ENCODE measurements at places on chromosomes 12 and 14. TPM values are rescaled to one million over a fixed set of nuclear protein-coding genes. Genes with fewer than 3 reads are reported as not detected.

Gene ACRBP
- 1.6 TPM for total RNA-seq

Gene KRT73
- total RNA-seq = not detected

Gene SLC25A47
- total RNA-seq = not detected

Gene GZMH
- 0.53 TPM for total RNA-seq

Gene PIWIL1
- total RNA-seq = not detected

Gene CLEC1B
- not detected for total RNA-seq

Gene TAC3
- 1.9 TPM for total RNA-seq

Gene LUM
- total RNA-seq = 26.1 TPM

Gene TMPRSS12
- total RNA-seq = not detected

Gene OTOGL
- 0.27 TPM for total RNA-seq

Gene P2RX7
- total RNA-seq = 0.62 TPM

DNA sequence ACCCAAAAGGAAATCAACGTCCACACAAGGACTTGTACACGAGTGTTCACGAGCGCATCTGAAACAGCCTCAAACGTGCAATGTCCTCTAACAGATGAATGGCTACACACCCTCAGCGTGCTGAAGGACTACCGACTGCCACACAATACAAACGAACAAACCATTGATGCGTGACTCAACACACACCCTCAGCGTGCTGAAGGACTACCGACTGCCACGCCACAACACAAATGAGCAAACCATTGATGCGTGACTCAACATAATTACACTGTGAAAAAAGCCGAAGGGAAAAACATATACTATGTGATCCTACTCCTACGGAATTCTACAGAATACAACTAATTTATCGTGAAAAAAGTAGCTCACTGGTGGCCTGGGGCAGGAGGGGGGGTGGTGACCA lies 25.1 kb upstream of the BTBD6 start:
- DNase-seq = no peak

- peak; percentile 20 for DNase-seq
Observed at GRCh38 chr12:90102957-90103652, 394.5 kb upstream of the ATP2B1 start.

- DNase-seq = no peak
Observed at GRCh38 chr14:23565626-23566025, 2.0 kb downstream of the AP1G2 start.

DNA sequence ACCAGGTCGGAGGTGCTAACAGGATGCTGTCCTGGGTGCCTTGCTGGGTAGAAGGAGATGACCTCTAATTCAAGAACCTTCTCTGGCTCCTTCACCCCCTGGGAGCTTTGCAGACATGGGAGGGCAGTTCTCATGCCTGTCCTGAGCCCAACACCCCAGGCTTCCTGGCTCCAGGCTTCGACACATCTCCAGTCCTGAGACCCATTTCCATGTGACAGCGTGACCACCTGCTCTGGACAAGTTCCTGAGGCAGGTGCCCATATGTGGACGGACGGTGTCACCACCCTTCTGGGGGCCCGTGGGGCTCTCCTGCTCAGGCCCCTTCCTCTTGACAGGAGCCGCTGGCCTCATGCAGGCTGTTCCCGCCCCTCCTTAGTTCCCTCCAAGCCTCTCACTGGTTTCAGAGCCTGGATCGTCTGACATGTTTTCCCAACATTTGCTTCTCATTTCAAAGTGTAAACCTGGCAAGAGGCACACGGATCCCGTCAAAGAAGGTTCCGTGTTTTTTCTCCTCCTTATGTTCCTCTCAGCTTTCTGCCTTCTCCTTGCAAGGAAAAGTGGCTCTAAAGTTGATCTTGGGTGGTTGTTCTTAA lies 291.9 kb upstream of the RTL1 start:
- DNase-seq = no peak

DNA sequence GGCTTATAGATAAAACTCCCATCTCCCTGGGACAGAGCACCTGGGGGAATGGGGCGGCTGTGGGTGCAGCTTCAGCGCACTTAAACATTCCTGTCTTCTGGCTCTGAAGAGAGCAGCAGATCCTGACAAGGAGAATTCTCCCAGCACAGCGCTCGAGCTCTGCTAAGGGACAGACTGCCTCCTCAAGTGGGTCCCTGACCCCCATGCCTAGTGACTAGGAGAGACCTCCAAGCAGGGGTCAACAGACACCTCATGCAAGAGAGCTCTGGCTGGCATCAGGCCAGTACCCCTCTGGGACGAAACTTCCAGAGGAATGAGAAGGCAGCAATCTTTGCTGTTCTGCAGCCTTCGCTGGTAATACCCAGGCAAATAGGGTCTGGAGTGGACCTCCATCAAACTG lies 28.1 kb upstream of the CD163L1 start:
- DNase-seq = no peak

- no peak for DNase-seq
Observed at GRCh38 chr14:54465654-54466053, 23.1 kb downstream of the GMFB start.

DNA sequence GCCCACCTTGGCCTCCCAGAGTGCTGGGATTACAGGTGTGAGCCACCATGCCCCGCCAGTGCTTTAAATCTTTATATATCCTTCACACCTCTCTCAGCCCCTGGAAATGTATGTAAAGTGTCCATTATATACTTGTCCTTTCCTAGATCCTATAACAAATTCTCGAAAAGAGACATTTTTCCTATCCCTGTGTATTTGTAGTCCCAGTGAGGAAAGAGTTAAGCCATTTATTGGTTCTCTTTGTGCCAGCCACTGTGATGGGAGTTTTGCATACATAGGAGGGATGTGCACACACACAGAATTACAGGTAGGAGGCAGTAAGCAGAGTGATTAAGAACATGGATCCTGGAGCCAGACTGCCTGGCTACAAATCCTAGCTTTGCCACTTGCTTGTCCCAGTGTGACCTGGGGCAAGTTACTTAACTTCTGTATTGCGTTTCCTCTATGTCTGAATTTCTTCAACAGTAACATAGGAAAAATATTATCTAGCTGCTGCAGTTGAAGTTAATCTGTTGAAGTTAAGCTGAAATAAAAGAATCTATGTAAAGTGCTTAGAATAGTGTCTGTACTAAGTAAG lies 2.1 kb upstream of the RABGGTA start:
- no peak for DNase-seq

- no peak for DNase-seq
Observed at GRCh38 chr12:44817687-44818086, 58.4 kb downstream of the NELL2 start.

GRCh38 chr12:25591144-25591543 lies 38.1 kb upstream of the LMNTD1 start:
- no peak for DNase-seq

DNA sequence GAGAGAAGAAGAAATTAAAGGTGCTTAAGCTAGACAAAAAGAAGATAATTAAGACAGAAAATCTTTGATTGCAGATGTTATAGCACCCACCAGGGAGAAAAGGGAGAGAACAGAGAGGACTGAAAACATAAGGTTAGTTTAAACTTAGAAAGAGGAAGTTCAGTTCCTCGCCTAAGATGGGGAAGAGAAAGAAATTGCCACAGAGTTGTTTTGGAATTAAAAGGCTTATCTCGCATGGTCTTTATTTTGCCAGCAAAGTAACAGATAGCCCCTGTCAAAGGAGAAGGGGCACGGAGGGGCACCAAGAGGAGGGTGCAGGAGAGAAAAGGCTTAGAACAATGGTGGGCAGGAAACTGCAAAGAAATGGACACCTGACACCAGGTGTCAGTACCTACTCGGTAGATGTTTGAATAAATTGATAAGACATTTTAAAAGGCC lies 17.8 kb upstream of the OXA1L start:
- no peak for DNase-seq

GRCh38 chr12:110114528-110114937 lies 9.6 kb upstream of the IFT81 start:
- no peak for DNase-seq

DNA sequence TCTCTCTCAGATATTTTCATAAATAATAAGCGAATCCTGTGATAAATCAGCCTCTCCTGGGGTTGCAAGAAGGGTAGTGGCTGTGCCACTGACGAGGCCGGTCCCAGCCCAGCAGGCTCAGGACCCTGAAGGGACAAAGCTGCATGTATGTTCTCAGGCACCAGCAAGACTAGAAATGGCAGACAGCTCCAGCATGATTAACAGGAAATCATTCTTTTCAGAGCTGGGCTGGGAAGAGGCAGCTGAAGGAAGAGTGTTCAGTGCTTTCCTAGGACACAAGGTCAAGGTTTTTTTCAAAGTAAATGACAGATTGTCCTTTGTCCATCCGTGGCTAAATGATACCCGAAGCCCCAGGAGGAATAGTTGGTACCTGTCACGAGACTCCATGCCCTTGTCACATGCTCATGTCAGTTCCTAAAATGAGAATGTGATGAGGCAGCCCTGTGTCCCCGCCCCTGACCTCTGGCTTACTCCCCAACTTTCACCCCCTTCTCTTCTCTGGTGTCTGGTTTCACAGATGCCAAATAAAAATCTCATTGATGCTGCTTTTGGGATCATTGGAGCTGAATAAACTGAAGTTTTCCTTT lies 65.1 kb downstream of the PPP1R36 start:
- DNase-seq = no peak

- DNase-seq = no peak
Observed at GRCh38 chr14:91729756-91730155, 2.1 kb downstream of the CATSPERB start.

DNA sequence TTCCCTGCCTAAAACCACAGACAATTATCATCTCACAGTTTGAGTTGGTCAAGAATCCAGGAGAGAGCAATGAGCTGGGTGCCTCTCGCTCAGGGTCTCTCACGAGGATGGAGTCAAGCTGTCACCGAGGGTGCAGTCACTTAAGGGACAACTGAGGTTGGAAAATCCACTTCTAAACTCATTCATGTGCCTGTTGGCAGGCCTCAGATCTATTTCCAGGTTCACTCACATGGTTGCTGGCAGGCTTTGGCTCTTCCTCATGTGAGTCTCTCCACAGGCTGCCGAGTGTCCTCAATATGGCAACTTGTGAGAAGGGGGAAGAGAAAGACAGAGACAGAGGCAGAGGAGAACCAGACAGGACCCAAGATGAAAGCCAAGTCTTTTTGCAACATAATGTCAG lies 10.5 kb upstream of the OR10P1 start:
- DNase-seq = no peak

DNA sequence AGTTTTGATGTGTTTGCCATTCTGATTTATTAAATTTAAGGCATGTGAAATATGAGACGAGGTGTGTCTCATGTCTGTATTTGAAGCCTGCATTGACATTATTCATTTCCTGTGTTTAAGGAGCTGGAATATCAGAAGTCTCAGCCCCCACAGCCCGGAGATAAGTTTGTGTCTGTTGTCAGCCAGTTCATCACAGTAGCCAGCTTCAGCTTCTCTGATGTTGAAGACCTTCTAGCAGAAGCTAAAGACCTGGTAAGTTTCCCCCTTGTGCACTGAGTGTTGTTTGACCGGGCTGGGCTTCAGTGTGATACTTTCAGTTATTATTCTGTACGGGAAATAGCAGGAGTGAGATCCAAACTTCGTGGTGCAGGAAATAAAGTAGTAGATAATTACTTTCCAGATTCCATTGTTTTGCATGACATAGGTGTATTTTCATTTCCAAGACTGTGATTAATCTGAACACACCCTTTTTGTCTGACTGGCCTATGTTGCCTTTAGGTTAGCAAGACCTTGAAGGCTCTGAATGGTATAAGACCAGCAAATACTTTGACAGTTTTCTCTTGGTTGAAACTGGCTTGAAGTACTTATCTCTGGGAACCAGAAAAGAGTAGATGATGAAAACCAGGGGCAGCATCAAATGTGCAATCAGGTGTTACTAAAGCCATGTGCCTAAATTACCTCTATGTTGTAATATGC lies 101.5 kb downstream of the GPR135 start:
- no peak for DNase-seq

DNA sequence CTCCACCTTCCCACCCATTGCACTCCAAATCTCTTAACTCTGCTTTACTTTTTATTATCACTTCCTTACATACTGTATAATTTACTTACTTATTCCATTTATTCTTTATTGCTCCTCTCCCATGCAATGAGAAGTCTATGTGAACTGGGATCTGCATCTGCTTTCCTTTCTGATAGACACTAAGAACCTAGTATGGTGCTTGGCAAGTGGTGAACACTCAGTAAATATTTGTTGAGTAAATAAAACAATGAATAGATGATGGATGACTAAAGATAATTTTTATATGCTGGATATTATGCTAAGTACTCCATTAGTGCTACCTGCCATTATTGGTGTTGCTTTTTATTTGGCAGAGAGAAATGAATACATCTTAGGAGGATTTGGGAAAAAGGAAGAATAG lies 151.0 kb downstream of the TPH2 start:
- no peak for DNase-seq

- peak; percentile 3 for DNase-seq
Observed at GRCh38 chr12:131195796-131196195, 242.1 kb downstream of the ADGRD1 start.

- DNase-seq = no peak
Observed at GRCh38 chr12:11344500-11344899, 34.3 kb upstream of the PRB4 start.

- no peak for DNase-seq
Observed at GRCh38 chr14:60093606-60094005, 1.9 kb downstream of the PCNX4 start.

- DNase-seq = no peak
Observed at GRCh38 chr12:54215989-54216796, 27.4 kb upstream of the SMUG1 start.

DNA sequence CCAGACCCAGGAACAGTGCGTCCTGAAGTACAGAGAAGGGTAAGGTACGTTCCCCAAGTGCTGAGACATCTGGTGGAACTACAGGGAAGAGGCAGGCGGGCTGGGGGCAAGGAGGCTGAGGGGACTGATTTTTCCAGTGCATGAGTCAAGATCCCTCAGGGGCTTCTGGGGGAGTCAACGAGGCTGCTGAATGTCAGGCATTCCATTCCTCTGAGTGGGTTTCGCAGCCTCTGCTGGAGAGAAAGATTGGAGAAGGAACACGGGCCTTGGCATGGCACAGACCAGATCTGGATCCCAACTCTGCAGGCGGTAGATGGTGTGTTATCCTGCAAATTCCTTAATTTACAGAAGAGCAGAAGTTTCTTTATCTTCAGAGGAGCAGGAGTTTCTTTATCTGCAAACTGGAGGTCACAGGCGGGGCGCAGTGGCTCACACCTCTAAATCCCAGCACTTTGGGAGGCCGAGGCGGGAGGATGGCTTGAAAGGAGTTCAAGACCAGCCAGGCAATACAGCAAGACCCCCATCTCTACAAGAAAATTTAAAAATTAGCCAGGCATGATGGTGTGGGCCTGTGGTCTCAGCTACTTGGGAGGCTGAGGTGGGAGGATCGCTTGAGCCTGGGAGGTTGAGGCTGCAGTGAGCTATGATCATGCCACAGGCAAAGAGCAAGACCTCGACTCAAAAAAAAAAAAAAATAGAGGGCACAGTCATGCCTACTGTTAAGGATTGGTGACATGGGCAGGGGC lies 132.6 kb upstream of the MAP1LC3B2 start:
- no peak for DNase-seq
